CD4-positive, alpha-beta memory T cell (primary cell): ENCODE measurements at places on chromosomes 7 and 10. TPM values are rescaled to one million over a fixed set of nuclear protein-coding genes. Genes with fewer than 3 reads are reported as not detected.

Gene DUS4L
- total RNA-seq = 10.9 TPM

Gene SLC18A3
- not detected for total RNA-seq

- peak; percentile 70 for DNase-seq
- H3K27ac ChIP-seq = peak overlapping the region; percentile 80
- H3K4me3 ChIP-seq = peak overlapping the region; percentile 88
- H3K4me1 ChIP-seq = peaks cover 51% of the 10 kb centered on the region
- no peaks in the 10 kb centered on the region for H3K27me3 ChIP-seq
- H3K36me3 ChIP-seq = no peaks in the 10 kb centered on the region
Measured at GRCh38 chr10:61903221-61903927, 1.9 kb downstream of the ARID5B start.

- no peak overlapping the region for H3K4me3 ChIP-seq
- no peak overlapping the region for H3K27ac ChIP-seq
- H3K27me3 ChIP-seq = no peaks in the 10 kb centered on the region
- no peaks in the 10 kb centered on the region for H3K36me3 ChIP-seq
- peaks cover 22% of the 10 kb centered on the region for H3K4me1 ChIP-seq
Measured at GRCh38 chr7:151053096-151053495, 4.6 kb downstream of the CDK5 start.

DNA sequence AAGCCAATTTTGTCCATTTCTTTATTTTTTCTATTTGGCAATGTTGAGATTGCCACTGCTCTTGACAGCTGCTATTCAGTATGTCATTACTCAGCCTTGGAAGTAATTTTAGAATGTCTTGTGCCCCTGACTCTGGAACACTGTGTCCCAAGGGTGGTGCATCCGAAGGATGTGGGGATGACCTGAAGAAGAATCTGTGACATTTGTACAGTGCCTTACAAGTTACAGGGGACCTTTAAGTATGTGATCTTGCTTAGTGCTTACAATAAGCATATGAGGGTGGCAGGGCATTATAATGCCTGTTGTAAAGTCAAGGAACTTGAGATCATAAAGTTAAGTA is 239.5 kb downstream of the REEP3 start:
- no peaks in the 10 kb centered on the region for H3K4me1 ChIP-seq

GRCh38 chr7:9391984-9392383 is 958.6 kb downstream of the NXPH1 start:
- no peak for DNase-seq
- H3K36me3 ChIP-seq = no peaks in the 10 kb centered on the region
- no peak overlapping the region for H3K4me3 ChIP-seq
- no peaks in the 10 kb centered on the region for H3K4me1 ChIP-seq
- no peak overlapping the region for H3K27ac ChIP-seq

DNA sequence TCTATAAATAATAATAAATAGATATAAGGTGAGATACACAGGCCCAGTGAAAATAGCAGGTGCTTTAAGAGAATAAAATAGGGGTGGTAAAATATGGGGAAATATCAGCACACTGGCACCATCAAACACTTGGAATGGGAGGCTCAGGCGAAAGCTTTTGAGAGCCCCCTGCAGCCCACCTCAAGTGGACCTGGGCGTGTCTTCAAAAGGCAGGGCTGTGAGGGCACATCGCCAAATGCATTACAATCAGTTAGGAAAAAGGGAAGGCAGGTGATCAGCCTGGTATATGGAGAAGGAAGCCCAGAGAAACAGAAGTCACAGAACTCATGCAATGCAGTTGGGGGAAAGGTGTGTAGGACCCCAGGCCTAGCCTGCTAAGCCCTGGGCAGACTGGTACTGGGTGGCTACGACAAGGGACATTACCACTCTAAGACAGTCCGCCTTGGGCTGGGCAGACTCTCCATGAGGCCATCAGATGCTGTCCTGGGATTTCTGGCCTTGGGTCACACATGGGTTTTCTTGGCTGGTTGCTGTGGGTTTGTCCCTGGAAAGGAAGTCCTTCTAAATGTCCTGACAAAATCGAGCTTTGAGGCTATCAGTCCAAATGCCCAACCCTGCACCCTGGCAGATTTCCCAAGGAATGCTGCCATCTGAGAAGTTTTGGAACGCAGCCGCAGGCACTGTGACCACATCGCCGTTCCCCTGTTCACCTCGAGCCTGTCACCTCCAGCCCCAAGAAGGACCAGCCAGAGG is 330.6 kb downstream of the GRID1 start:
- peaks cover 2% of the 10 kb centered on the region for H3K4me1 ChIP-seq
- DNase-seq = no peak

DNA sequence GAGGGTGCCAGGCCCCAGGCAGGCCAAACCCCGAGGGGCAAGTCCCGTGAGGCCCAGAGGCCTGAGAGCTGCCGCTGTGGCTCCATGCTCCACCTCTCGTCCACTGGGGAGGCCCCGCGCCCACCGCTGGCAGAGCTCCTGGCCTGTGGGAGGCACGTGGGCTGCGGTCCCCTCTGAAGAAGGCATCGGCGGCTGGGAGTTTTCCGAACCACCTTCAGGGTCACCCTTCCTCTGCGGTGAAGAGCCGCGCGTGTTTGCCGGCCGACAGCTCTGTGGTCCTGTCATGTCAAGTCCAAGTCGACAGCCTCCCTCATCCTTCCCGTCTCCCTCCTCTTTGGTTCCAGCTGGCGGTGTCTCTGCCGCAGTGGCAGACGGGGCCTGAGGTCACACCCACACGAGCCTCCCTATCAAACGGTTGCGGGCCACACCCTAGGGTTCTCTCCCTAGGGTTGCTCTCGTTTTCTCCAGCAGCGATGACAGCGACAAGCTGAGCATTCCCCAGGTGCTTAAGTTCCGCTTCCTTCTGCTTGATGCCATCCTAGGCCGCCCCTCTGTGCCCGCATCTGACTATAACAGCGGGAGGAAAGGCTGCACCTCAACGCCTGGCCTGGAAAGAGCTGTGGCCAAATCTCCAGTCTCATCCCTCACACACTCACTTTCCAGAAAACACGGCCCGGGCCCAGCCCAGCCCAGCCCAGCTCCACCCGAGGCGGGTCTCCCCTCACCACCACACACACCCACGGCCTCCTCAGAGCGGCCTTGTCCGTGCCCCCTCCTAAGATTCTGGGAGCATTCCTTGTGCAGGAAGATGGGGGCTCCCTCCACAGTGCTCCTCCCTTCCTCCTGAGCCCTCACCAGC is 185.0 kb downstream of the ELFN1 start:
- no peak overlapping the region for H3K27ac ChIP-seq
- H3K4me3 ChIP-seq = no peak overlapping the region
- H3K36me3 ChIP-seq = no peaks in the 10 kb centered on the region
- H3K4me1 ChIP-seq = peaks cover 17% of the 10 kb centered on the region
- DNase-seq = no peak

DNA sequence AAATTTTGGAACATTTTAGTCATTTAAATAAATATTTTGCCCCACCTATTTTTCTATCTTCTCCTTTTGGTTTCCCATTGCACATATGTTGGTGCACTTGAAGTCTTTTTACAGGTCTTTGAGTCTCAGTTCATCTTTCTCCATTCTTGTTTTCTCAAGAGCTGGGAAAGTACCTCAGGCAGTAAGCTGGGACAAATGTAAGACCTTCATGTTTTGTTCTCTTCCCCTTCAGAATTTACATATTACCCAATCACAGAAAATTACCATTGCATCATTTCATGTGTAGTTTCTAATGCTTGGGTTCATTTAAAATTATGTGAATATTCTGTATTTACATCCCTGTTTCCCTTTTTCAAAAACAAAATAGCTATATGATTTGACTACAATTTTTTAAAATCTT is 1150.0 kb upstream of the POT1 start:
- H3K27ac ChIP-seq = no peak overlapping the region
- no peak overlapping the region for H3K4me3 ChIP-seq
- no peak for DNase-seq
- H3K4me1 ChIP-seq = no peaks in the 10 kb centered on the region

DNA sequence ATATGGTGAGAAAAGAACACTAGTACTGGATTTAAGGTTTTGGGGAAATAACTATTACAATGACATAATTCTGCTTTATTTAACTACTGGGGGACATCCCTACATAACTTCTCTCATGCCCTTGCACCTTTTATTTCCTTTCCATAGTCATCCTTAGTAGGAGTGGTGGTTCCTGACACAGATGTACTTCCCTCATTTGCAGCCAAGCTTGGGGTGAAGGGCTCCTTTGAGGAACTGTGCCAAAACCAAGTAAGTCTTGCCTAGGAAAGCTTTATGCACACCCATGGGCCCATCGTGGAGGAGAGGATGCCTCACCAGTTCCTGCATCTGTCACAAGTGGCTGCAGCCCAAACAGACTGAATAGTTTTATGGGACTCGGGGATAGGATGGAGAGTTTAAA is 20.6 kb downstream of the ZDHHC6 start:
- H3K36me3 ChIP-seq = peaks cover 64% of the 10 kb centered on the region
- no peak for DNase-seq
- no peaks in the 10 kb centered on the region for H3K4me1 ChIP-seq
- H3K27me3 ChIP-seq = no peaks in the 10 kb centered on the region
- H3K4me3 ChIP-seq = no peak overlapping the region
- no peak overlapping the region for H3K27ac ChIP-seq

DNA sequence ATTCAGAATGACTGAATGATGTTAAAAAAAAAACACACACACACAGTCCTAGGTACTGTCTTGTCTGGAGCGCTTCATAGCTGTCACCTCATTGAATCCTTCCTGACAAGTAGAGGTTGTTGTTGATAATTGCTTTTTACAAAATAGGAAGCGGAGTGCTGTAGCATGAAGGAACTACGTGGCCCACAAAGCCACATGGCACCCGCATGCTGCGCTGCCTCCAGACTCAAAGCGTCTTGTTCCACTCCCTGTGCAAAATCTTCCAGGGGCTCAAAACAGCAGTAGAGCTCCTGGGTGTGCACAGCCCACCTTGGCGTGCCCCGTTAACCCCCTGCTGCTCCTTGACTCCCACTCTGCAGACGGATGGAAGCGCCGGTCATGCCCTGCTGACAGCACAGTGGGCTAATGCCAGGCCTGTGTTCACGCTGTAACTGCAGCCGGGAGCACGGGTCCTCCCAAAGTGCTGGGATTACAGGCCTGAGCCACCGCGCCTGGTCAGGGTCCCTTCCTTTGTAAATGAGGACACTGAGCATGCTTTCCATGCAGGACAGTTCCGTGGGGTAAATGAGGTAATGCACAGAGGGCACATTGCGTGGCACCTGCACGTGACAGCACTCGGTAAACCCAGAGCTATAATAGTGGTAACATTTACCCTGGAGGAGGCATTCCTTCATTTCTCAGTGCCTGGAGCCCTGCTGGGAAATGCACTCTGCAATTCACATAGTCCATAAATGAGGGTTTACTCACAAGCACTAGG is 91.1 kb upstream of the GNA12 start:
- no peak for DNase-seq
- H3K27ac ChIP-seq = no peak overlapping the region
- no peaks in the 10 kb centered on the region for H3K4me1 ChIP-seq
- H3K27me3 ChIP-seq = no peaks in the 10 kb centered on the region
- no peak overlapping the region for H3K4me3 ChIP-seq
- peaks cover 81% of the 10 kb centered on the region for H3K36me3 ChIP-seq

GRCh38 chr10:5147255-5147980 is 37.5 kb downstream of the AKR1C8 start:
- H3K4me3 ChIP-seq = no peak overlapping the region
- no peaks in the 10 kb centered on the region for H3K4me1 ChIP-seq
- no peaks in the 10 kb centered on the region for H3K36me3 ChIP-seq
- H3K27ac ChIP-seq = no peak overlapping the region
- no peak for DNase-seq
- no peaks in the 10 kb centered on the region for H3K27me3 ChIP-seq

- no peaks in the 10 kb centered on the region for H3K36me3 ChIP-seq
- peak overlapping the region; percentile 15 for H3K4me3 ChIP-seq
- H3K27me3 ChIP-seq = peaks cover 21% of the 10 kb centered on the region
- DNase-seq = no peak
- H3K27ac ChIP-seq = no peak overlapping the region
Measured at GRCh38 chr10:33335551-33335800, 1.0 kb upstream of the NRP1 start.

DNA sequence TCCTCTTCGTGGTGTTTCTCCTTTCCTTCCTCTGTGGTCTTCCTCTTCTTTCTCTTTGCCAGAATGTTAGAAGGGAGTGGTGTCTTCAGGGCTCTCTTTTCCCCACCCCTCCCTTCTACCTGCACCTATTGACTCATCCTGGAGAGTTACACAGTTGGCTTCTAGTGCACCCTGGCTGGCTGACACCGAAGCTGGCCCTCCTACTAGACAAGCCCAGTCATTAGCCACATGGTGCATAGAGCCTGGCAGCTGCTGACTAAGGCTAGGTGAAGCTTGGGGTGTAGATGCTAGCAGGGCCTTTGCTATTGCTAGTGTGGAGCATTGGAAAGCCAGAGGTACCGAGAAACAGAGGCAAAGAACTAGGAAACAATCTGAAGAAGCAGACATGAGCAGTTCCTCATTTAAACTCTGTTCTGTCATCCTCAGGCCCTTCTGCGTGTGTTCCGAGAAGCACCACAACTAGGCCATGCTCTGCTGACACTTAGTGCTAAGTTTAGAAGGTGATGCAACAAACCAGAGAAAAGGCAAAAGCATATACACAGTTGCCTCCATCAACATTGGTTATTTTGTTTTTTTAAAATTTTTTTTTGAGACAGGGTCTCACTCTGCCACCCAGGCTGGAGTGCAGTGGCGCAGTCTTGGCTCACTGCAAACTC is 213.9 kb downstream of the BAMBI start:
- no peaks in the 10 kb centered on the region for H3K4me1 ChIP-seq
- H3K36me3 ChIP-seq = no peaks in the 10 kb centered on the region
- no peaks in the 10 kb centered on the region for H3K27me3 ChIP-seq
- DNase-seq = no peak
- H3K27ac ChIP-seq = no peak overlapping the region
- H3K4me3 ChIP-seq = no peak overlapping the region

GRCh38 chr7:50285269-50285668 is 19.2 kb upstream of the IKZF1 start:
- H3K27me3 ChIP-seq = no peaks in the 10 kb centered on the region
- no peak for DNase-seq
- peaks cover 26% of the 10 kb centered on the region for H3K4me1 ChIP-seq
- no peak overlapping the region for H3K27ac ChIP-seq
- H3K36me3 ChIP-seq = no peaks in the 10 kb centered on the region

GRCh38 chr7:23242321-23242720 is 4.3 kb upstream of the GPNMB start:
- H3K4me3 ChIP-seq = no peak overlapping the region
- no peaks in the 10 kb centered on the region for H3K36me3 ChIP-seq

DNA sequence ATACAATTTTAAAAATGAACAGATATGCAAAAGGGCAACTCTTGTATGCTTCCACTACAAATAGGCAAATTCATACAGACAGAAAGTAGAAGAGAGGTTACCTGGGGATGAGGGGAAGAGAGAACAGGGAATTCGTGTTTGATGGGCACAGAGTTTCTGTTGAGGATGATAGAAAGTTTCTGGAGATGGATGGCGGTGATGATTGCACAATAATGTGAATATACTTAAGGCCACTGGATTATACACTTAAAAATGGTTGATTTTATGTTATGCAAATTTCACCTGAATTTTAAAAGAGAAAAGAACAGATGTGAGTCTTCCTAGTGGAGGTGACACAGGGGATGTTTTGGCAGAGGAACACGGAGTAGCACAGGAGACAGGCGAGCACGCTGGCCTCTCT is 89.3 kb downstream of the TEX36 start:
- H3K4me1 ChIP-seq = no peaks in the 10 kb centered on the region
- H3K4me3 ChIP-seq = no peak overlapping the region
- no peak for DNase-seq
- H3K36me3 ChIP-seq = no peaks in the 10 kb centered on the region

GRCh38 chr7:91233212-91233611 is 31.0 kb upstream of the FZD1 start:
- no peak overlapping the region for H3K4me3 ChIP-seq
- no peak for DNase-seq
- no peaks in the 10 kb centered on the region for H3K36me3 ChIP-seq
